ENCODE measurements at places on chromosomes 12 and 14.

DNA sequence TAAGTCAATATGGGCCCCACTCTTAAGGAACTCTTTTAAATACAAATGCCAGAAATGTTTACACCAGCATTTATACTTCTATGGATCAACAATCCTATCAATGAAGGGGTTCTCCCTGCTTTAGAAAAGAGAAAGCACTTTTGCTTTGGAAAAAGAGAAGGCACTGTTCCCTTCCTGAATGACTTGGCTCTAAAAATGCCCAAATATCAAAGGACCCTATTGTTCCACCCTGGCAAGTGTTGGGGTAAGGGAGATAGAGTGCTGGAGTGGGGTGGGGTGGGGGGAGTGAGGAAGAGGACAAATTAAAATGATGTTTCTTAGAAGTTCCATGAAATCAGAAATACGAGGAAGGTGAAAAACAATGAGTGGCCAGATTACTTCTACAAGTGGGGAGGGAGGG is 131.6 kb upstream of the GRIN2B start:
- no peak for DNase-seq

GRCh38 chr14:94833633-94834032 is 63.7 kb upstream of the GSC start:
- DNase-seq, result no peak

- DNase-seq, result no peak
These were observed 1.2 kb downstream of the NOVA1 start for GRCh38 chr14:26596543-26597061.

- no peak for DNase-seq
These were observed 409.6 kb downstream of the MED13L start for GRCh38 chr12:115867854-115868253.

DNA sequence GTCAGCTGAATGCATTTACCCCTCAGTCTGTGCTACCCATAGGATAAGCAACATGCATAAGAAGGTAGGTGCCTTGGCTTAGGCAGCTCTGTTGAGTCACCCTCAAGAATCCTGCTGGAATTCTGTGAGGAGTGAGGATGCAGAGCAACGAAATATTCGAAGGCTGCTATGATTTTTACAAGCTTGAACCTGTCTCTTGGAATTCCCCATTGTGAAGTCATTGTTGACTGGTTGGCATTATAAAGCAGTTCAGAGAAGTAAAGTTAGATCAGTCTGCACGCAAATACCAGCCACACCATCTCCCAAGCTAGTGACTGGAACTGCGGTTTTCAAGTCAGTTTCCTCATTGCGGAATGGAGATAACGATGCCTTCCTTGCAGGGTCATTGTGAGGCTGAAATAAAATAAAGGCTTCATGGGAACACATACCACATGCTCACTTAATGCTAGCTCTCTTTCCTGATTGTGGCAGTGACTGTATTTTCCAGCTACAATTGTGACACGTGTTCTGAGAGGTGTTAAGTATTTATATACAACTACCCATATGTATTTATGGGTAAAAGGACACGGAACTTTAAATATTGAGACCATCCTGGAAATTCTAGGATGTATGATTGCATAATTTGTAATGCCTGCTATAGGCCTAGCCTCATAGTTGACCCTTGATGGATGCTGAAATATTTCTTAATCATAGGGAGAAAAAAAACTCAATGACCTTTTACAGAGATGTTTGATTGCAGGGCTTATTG is 96.7 kb downstream of the ETV6 start:
- DNase-seq, result no peak

- no peak for DNase-seq
These were observed 74.8 kb downstream of the HECTD4 start for GRCh38 chr12:112307317-112308011.

DNA sequence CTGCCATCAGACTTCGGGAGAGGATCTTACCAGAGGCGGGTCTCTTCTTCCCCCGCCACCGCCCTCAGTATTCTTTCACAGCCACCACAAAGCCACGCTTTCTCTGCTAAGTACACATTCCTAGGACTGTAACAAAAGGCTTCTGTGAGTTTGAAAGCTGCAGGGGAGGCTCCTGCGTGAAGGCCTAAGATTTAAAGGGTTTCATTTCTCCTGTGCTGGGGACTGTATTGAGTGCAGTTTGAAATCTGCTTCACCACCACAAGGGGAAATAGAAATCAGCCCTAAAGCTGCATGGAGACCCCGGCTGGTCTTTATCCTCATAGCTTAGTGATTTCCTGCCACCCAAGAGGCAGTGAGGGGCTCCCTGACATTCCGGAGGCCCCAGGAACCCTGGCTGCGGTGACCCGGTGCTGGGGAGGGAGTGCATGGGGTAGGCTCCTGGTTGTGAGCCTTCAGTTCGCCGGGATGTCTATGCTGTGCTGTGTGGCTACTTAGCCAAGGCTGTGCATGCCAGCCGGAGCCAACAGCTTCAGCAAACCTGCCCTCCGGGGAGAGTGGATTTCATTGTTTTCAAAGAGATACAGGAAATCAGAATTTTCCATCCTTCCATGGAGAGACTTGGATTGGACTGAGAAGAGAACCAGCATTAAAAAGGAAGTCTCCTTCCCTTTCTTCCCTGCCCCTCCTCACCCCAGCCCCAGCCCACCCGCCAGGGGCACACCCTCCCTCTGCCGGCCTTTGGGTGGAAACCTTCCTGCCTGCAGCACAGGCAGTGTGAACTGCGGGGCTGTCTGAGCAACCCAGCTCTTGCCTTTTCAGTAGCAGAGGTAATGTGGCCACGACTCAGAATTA is 163.3 kb downstream of the ETV6 start:
- no peak for DNase-seq

DNA sequence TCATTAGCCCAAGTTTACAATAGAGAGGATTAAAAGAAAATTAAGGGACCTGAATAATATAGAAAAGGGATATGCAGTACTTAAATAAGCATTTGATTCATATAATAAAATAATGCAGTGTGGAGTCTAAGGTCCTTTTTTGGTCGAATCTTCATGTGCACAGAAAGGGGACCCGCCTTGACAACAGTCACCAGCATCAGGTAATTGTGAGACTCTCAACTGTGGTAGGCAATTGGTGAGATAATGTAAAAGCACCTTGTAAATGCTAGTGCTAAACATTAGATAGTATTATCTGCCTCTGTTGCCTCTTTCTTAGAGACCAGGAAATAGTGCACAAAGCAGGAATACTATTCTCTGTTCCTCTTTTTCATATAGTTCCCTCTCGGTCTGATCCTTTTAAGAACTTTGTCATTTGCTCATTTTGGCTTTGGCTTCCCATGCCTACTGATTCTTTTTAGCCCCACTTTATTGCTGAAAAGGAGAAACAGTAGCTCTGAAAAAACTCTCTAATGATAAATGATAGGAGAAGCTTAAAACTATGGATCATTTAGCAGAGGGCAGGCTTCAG is 17.5 kb downstream of the CHPT1 start:
- DNase-seq, result no peak

DNA sequence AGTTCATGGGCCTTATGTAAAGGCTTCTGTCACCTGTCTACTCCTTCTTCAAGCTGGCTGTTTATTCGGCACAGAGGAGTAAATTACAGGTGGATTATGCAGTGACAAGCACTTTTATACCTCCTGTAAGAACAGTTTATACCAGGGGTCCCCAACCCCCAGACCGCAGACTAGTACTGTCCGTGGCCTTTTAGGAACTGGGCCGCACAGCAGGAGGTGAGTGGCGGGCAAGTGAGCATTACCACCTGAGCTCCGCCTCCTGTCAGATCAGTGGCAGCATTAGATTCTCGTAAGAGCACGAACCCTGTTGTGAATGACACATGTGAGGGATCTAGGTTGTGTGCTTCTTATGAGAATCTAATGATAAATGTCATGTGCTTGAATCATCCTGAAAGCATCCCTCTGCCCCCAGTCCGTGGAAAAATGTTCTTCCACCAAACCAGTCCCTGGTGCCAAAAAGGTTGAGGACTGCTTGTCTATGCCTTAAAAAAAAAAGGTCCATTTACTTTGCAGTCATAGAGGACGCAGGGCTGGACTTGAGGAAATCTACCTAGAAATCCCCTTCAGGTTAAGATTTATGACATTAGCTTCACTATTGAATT is 78.8 kb downstream of the ETV6 start:
- DNase-seq, result no peak

GRCh38 chr14:92750994-92751400 is 2.6 kb upstream of the LGMN start:
- no peak for DNase-seq

DNA sequence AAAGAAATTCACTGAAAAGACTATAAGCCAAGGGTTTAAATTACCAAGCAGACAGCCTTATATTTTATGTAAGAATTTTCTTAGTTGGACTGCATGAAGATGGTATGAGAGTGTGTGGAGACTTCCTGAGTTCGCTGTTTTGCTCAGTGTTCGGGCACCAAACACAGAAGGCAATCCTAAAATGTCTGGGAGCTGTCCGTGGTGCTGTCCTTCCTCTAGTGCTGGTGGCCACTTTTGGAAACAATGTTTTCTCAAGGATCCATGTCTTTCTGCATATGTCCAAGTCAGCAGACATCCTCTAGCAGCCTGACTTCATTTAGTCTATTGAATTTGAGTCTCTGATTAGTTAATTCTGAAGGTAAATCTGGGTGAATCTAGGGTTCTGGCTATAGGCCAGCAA is 135.8 kb downstream of the SLC8A3 start:
- no peak for DNase-seq

GRCh38 chr12:132336451-132337413 is 7.3 kb upstream of the GALNT9 start:
- no peak for DNase-seq

GRCh38 chr12:87305481-87305880 is 723.7 kb downstream of the C12orf50 start:
- no peak for DNase-seq

DNA sequence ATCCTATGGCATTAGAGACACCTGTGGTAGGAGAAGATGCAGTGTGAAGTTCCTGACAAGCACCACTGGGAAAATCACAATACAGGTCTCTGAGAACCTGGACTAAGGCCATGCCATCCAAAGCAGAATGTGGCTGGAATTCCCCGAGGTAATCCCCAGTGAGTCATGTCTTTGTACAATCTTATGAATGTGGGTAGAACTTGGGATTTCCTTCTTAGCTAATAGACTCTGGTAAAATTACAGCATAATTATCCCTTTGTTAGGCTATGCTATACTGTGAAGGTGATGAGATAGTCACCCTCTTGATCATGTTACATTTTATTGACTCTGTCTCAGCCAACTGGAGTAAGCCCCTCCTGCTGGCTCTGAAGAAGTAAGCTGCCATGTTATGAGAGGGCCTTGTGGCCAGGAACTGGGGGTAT is 224.3 kb upstream of the DCN start:
- no peak for DNase-seq

DNA sequence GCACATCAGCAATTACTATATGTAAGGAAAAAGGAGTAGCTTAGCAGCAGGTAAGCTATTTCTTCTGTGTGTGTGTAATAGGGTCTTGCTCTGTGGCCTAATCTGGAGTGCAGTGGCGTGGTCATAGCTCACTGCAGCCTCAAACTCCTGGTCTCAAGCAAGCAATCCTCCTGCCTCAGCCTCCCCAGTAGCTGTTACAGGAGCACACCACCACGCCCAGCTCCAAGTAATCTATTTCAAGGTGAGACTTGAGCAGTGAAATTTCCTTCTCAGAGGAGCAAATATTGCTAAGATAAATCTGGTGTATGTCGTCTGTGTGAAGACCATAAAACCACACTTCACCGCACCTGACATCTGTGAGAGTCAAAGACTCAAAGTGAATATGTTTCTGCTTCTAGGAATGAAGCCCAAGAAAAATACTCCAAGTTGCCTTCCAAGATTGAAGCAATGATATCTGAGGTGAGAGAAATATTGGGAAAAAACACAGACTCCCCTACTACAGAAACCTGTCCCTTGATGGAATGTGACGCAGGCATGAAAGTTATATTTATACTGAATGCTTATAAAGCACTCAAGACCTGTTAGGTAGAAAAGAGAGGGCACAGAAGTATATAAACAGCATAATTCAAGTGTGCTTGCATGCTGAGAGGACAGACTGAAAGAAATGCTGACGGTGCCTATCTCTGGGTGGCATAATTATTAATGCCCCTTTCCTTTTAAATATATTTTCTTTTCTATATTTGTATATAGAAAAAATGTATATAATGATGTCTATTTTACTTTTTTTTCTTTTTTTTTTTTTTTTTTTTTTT is 2.5 kb upstream of the SELPLG start:
- DNase-seq, result no peak

DNA sequence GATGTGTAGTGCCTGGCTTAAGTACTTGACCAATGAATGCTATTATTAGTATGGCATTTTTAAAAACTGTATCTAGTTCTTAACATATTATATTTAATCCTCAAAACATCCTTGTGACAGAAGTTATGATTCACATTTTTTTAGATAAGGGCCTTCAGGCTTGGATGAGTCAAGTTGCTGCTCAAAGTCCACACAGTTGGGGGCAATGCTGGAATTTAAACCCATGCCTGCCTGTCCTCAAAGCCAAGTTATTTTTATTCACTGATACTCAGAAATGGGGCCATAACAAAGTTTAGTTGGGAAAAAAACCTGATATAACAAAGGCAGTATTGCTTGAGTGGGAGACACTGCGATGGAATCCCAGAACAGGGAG is 50.6 kb downstream of the RFX4 start:
- no peak for DNase-seq

DNA sequence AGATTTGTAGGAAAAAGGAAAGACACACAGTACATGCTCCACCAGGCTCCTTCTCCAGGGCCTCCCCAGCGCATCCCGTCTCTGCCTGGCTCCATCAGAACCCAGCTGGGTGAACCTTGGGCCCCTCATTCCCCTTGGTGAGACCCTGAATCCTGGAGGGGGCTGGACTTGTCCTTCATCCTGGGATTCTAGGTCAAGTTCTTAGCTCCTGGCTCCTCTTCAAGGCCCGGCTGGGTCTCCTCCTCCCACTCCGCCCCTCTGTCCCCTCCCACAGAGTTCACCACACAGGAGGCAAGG is 49.2 kb downstream of the PSMA6 start:
- DNase-seq, result no peak

- no peak for DNase-seq
These were observed 155.8 kb downstream of the TPH2 start for GRCh38 chr12:72094490-72094889.

DNA sequence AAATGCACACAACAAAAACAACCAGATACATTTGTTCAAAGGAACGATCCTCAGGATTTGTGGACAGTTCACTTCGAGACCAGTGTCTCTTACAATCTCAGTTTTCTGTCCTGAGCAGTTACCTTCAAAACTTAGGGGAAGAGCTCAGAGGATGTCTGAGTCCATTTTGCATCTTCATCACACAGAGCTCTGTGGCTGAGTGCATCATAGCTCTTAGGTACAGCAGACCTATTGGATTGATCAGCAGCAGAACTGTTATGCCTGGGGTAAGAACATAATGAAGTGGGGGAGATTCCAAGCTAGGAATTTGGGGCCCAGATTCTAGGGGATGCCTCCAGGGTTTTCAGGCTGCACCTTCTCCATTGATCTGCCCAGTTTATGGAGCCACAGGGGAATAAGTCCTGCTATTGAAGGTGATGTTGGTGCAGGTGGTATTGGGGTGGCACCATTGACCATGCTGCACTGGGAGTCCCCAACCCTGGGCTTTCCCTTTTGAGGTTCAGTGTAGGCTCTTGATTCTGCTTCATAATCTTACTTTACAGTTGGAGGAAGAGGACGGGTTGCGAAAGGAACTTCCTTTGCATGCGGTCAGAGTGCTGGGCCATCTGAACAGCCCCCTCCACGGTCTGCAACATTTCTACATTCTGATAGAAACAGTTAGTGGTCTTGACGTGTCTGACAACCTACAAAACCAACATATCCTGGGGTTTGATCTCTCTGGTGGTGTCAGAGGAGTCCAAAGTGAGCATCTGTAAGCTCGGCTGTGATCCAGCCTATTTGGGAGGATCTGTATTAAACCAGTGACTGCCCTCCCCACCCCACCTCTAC is 112.8 kb downstream of the CHST11 start:
- no peak for DNase-seq

Data from T-helper 1 cell (primary cell).